Prostate gland (tissue), 2 donors: ENCODE measurements at places on chromosomes 2 and 18.

GRCh38 chr2:238494573-238494961 lies 67.8 kb downstream of the ASB1 start:
- no peak for DNase-seq

- no peak for DNase-seq
These were observed 327.6 kb downstream of the DCC start for GRCh38 chr18:52667463-52668065.

DNA sequence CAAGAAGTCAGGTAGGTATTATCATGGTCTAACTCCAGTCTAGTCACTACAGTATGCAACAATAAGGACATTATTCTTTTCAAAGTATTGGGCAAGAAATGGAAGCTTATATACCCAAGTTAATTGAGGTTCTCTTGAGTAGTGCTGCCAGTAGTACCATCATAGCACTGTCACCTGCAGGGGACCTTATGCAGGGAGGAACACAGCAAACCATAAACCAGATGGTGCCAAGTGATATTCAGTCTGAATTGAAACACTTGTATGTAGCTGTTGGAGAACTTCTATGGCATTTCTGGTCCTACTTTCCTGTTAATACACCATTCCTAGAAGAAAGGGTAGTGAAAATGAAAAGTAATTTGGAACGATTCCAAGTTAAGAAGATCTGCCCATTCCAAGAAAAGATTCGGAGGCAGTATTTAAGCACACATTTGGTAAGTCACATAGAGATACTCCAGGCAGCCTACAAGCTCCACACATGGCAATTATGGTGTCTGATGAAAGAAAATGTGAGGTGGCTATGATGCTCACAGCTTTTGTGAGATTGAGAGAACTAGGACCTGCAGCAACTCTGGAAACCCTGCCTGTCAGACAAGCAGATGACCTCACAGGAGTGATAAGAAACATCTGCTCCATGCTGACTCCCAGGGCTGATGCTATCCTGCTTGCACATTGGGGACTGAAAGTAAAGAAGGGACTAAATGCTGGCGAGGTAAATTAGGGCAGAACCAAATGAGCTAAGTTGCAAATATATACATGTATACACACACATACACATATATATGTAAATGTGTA lies 174.7 kb downstream of the MC4R start:
- DNase-seq: no peak

DNA sequence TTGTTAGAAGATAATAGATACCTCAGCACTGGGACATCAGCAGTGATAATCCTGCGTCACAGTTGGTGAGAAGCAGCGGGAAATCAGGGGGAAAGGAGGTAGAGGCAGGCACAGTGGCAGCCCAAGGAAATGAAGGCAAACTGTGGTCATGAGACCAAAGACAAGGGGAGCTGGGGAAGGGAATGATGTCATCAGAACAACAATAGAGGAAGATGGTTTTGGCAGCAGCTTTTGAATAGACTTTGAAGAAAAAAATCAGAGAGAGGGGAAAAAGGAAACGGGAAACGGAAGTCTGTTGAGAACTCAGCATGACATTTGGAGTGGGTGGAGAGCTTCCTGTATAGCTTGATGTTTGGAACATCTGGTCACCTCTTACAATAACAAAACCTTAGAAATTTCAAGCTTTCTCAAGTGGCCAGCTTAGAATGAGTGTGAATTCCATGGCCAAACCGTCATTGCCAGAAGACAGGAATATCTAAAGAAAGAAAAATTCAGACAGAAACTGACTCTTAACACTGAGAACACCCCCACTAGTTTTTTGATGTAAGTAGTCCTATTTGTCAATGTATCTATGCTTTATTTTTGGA lies 18.4 kb upstream of the YES1 start:
- DNase-seq: no peak

DNA sequence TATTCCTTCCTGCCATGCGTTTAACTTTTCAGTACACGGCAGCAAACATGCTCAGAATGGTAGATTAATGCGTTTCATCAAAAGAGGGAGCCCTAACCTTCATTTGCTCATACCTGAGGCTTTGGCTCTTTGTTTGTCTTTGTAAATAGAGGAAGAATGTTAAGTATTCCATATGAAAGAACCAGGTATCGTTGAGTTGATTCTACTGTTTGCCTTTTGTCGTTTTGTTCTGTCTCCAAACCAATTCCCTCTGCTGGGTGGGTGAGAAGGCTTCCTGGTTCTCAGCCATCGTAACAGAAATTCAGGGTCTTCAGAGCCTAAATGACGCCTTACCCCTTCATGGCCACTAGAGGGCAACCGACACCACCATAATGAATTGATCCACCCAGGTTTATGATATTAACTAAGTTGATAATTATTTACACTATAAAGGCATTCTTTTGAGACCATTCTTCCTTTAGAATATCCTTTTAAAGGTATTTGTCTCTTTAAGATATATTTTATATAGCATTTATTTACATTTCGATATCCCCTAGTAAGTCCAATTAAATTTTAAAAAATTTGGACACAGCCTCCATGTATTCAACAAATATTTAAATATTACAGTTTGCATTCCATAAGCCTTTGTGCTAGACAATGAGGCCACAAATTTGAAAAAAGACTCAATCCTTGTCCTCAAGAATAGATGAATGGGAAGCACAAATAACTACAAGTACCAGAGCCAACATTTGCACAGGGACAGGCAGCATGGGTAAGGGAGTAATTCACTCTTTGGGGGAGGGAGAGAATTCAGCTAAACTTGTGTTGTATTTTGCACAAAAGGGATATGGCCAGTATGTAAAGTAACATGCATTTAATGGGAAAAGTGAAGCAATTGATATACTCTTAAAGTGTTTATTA lies 48.1 kb downstream of the TIMM21 start:
- DNase-seq: peak; percentile 58

- no peak for DNase-seq
These were observed 1.7 kb downstream of the PAX3 start for GRCh38 chr2:222296911-222297599.

GRCh38 chr2:136106505-136106904 lies 11.4 kb downstream of the CXCR4 start:
- DNase-seq: no peak

DNA sequence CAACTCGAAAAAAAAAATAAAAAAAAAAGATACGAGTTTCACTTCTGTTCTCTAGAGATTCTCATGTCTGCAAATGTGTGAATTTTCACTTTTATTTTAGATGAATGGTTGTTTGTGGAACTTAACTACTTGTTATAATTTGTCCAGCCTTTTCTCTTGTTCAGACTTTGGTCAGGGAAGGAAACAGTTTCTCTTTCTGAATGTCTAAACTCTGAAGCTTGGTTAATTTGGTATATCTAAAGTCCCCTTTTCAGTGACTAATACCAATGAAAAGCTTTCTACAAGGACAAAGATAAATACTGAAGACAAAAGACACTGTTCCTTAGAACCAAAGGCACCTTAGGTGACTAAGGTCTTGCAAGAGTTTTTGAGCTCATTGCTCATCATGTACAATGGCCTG lies 144.4 kb upstream of the PIEZO2 start:
- DNase-seq: no peak

- no peak for DNase-seq
These were observed 168.1 kb downstream of the SETBP1 start for GRCh38 chr18:44848644-44849335.

DNA sequence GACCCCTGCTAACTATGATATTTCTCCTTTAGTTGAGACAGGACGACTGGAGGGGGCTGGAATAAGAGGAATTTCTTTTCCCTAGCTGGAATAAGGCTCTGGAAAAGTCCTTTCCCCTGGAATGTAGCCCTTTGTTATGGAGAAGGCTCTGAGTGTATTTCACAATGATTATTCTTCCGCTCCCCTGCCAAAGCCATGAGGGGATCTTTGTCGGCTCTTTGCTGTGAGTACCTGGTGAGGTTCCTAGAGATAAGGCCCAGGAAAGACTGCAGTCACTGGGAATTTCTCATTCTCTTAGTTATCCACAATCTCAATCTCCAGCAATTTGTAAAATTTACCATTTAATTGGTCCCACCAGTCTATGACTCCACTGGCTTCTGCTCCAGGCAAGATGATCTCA lies 340.2 kb upstream of the HNRNPA3 start:
- DNase-seq: no peak

DNA sequence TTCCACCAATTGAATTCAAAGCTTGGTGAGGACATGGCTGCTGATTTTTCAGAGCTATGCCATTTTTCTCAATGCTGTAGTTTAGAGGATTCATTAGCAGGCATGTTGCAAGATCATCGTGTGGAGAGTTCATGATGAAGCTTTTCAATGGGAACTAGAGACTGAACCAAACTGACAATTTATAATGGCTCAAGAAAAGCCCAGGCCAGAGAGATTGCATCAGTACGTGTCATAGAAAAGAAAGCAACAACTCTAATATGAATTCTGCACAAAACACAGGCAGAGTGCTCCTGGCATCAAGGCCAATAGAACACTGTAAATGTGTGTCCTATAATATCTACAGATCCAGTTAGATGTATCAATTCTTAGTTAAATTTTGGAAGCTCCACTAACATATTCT lies 477.6 kb downstream of the LRP1B start:
- no peak for DNase-seq

GRCh38 chr2:98454073-98454472 lies 9.4 kb downstream of the INPP4A start:
- no peak for DNase-seq

DNA sequence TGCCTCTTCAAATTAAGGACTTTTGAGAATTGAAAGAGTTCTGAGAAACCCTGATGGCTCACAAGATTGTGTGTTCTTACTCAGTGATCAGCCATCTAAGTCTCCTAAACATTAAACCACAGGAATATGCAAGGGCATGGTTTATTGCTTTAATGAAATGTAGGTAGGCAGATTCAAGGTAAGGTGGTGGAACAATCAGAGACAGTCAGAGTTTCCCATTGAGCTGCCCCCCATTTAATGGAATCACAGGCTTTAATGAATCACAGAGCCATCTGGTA lies 107.8 kb upstream of the LRATD1 start:
- DNase-seq: no peak

- no peak for DNase-seq
These were observed 21.2 kb downstream of the ALS2 start for GRCh38 chr2:201759567-201759966.

DNA sequence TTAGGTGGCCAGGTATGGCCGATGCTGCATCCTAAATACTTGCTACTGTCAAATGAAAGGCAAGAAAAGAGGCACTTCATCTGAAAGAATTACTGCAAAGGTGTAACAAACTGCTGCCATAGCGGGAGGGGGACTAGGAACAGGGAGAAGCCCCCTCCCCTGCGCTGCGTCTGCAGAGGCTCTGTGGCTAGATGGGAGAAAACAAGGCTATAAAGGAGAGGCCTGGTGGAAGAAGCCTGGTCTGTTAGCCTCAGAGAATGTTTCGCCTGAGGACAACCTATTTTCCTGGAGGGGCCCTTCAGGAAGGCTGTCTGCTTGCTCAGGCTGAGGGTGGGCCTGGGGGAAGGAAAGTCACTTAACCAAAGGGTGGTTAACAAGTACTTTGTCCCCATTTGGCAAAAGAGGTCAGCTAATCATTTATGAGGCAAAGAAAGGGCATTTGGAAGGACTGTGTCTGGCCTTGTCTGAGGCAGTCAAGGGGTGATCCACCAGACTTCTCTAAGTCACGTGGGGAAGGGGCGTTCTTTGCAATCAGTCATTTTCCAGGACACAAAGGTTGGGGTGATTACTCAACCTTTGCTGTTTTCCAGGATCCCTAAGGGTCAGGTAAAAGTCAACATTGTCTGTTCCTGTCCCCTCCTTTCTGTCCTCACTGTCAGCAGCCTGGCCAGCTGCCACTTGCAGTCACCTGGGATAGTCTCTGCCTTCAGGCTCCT lies 103.0 kb upstream of the TMEM200C start:
- no peak for DNase-seq

DNA sequence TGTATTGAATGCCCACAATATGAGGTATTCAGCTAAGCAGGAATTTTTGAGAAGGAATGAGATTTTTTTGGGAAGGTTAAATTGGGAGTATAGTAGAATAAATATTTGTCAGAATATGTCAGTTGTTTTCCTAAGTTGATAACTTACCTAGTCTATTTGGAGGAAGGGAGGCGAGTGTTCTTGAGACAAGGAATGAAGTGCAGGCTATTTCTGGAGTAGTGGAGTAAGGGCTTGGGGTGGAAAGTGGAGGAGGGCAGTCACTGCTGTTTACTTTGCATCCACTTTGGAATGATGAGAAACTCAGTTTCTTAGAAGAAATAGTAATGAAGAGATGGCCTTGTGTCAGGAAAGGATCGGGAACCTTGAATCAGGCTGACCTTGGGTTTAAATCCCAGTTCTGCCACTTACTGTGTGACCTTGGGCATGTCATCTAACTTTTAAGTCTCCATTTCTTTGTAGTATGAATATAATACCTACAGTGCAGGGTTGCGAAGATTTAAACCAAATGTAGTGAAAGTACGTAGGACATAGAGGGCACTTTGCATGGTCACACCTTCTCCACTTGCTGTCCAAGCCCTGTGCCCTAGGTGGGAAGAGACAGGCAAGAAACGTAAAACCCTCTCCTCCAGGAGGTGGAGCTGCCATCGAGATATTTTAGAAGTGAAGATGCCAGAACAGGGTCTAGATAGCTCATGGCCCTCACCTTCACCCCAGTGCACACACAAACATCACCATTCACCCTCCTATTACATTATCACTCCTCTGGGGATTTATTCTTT lies 25.2 kb upstream of the CYP27A1 start:
- no peak for DNase-seq

DNA sequence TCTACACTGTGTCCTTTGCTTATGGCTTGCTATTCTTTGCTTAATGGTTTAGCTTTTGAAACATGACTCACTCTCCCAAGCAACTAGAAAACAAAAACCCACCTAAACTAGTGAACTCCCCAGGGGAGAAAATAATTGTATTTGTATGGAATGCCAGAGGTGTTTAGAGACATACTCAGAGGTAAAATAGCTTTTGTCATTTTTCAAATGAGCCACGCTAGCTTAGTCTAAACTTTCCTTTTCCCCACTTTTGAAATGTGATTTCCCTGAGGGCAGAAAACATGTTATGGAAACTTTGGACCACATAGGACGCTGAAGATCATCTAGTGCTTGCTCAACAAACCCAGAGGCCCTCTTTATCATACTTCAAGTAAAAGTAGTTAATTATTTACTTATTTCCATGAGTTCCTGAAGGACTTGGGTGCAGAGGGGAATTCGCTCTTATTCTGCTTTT lies 16.5 kb upstream of the CYTIP start:
- DNase-seq: no peak

DNA sequence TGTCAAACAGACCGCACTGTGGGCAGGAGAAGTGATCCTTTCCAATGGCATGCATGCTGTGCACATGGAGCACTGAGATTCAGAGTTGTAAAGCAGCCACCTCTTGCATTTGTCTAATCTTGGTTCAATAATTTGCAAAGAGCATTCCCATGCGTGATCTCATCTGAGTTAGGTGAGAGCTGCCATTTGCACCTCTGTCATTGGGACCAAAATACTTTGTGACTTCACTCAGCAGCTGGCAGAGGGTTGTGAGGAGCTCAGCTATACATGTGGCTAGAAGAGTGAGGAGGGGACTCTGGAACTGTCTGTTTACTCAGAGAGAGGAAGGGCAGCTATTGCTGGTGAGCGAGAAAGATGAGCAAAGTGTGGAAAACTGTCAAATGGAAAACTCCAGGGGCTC lies 265.1 kb upstream of the TNP1 start:
- no peak for DNase-seq

GRCh38 chr2:199469514-199470360 lies 12.0 kb upstream of the SATB2 start:
- no peak for DNase-seq

GRCh38 chr2:222760301-222760897 lies 88.9 kb downstream of the MOGAT1 start:
- DNase-seq: no peak

- no peak for DNase-seq
These were observed 44.7 kb downstream of the ANTXR1 start for GRCh38 chr2:69057660-69058059.

- DNase-seq: no peak
These were observed 6.3 kb downstream of the TNFAIP6 start for GRCh38 chr2:151363709-151364108.
